ENCODE measurements at places on chromosomes 3 and 15.

GRCh38 chr3:106008766-106009165 is 140.0 kb upstream of the CBLB start:
- DNase-seq, result no peak

DNA sequence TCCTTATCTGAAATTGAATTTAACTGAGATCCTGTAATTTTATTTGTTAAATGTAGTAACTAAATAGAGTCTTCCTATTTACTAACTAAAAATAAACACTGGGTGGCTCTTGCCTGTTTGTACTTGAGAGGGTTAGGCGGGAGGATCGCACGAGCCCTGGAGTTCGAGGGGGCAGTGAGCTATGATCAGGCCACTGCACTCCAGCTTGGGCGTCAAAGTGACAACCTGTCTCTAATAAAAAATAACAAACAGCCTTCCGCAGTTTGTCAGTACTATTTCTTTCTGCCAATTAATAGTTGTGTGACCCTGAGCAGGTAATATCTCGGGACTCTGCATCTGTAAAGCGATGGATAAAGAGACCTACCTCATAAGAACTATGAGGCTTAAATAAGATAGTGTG is 768 bp upstream of the PDE12 start:
- DNase-seq, result no peak

- DNase-seq, result peak; percentile 51
These were observed 9.5 kb upstream of the TRIM69 start for GRCh38 chr15:44726568-44727484.

DNA sequence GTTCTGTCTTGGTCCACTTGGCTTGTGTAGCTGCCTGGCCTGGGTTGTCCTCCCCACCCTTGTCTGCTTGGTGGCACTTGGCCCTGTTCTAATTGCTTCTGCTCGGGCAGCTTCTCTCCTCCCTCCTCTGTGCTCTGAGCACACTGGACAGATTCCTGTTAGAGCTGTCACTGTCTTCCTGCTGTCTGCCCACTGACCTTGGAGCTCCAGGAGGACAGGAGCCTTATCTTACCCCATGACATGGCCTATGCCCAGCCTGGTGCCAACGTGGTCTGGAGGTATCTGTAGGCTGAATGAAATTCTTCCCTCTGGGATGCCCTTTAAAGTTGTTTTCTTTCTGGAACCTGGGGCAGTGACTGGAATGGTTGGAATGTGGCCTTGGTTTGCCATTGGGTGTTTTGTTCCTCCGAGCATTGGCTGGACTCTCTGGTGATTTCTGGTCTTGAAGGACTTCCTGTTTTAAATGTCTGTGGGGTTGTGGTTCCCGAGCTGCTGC is 94.1 kb downstream of the FAM43A start:
- no peak for DNase-seq

DNA sequence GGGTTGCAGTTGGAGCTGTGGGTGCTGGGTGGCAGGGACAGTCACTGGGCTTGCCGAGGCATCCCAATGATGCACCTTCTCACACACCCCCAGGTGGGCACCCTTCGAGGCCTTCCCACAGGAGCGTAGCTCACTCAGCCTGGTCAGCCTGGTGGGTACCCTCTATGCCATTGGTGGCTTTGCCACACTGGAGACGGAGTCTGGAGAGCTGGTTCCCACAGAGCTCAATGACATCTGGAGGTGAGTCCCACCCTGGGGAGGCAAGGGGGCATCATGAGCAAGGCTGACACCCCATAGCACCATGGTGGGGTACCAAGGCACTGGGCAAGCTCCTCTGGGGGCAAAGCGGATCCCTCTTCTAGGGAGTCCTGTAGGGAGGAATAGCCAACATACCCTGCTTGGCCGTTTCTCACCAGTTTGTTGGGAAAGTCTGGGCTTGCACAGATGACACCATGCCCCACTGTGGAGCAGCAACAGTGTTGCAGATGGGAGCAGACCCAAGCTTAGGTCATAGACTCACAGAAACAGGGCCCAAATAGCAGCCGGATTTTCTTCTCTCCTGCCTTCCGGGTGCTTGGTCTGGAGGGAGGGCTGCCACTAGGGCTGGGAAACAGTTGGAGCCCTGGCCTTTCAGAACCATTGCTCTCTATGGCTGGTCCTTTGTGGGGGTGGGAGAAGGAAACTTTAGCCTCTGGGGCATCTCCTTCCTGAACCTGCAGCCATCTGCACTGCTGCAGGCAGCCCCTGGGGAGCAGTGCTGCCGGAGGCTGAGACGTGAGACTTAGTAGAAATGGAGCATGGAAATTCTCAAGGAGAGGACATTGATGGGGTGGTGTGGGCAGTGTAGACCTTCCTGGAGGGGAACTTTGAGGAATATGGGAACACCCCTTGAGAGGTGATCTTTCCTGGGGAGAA is 5.7 kb downstream of the KLHL40 start:
- no peak for DNase-seq

All from stimulated activated CD8-positive, alpha-beta memory T cell treated with anti-CD3 and anti-CD28 coated beads, Interleukin-7, amount 100 ng/mL, for 4 hours (primary cell).